SHP77 treated with DMSO at 0.1 percent for 48 hours (cell line): ENCODE measurements at places on chromosomes 6 and 20.

GRCh38 chr6:117138425-117138824, 126.9 kb upstream of the VGLL2 start:
- no peak for DNase-seq

DNA sequence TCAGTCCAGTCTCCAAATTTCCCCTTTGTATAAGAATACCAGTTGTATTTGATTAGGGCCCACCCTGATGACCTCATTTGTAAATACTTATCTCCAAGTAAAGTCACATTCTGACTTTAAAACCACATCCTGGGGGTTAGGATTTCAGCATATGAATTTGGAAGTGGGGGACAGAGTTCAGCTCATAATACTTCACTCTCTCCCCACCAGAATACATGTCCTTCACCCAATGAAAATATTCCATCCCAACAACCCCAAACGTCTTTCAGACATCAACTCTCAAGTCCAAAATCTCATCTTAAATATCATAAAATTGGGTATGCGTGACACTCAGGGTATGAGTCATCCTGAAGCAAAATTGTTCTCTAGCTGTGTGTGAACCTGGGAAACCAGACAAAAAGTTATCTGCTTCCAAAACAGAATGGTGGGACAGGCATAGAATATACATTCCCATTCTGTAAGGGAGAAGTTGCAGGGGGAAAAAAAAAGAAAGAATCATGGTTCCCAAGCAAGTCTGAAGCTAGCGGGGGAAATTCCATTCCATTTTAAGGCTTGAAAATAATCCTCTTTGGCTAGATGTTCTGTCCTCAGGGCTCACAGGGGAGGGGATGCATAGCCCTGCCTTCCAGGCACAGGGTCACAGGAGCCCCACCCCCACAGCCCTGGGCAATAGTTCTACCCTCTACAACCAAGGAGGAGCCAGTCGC, 113.9 kb downstream of the ADAT2 start:
- DNase-seq = no peak

- no peak for DNase-seq
Measured at GRCh38 chr6:167130712-167131684, 8.1 kb downstream of the CCR6 start.

DNA sequence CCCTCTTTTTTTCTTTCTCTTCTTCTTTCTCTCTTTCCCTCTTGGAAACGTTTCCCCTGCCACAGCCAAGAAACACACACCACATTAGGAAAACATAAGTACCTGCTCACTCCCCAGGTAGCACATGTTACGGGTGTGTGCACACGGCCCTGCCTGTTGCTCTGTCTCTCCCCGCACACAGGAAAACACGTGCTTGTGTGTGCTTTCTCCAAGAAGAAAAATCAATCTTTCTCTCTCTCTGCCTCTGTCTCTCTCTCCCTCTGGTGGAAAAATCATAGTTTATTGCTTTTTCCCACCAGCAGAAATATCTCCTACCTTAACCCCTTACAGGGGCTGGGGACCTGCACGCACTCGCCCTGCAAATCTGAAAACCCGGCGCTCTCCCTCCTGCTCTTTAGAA, 102.3 kb downstream of the EDN3 start:
- no peak for DNase-seq

DNA sequence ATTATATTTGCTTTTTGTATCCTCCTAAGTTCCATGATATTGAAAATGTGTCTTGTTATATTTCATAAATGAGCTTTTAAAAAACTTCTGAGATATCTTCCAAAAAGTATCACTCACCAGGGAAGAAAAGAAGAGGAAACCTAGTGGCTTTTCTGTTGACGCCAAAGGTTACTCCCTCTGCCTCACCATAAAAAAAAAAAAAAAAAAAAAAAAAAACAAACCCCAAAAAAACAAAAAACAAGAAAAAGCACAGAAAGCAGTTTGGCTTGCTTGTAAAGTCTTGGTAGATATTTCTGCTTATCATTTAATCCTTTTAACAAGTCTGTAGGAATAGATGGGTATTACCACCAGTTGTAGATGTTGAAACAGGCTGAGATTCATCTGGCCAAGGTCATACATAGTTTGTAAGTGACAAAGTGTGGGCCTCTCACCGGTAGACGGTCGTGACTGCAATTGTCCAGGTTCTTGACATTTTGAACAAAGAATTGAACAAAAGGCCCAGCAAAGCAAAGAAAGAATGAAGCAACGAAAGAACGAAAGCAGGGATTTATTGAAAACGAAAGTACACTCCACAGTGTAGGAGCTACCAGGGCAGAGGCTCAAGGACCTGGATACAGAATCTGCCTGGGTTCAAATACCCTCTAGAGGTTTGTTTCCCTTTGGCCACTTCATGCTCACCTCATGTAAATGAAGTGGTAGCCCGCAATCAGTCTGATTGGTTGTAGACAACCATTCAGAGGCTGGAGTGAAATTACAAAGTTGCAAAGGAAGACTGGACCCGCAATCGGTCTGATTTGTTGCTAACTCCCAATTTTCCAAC, 11.6 kb upstream of the ELOVL5 start:
- peak; percentile 61 for DNase-seq

DNA sequence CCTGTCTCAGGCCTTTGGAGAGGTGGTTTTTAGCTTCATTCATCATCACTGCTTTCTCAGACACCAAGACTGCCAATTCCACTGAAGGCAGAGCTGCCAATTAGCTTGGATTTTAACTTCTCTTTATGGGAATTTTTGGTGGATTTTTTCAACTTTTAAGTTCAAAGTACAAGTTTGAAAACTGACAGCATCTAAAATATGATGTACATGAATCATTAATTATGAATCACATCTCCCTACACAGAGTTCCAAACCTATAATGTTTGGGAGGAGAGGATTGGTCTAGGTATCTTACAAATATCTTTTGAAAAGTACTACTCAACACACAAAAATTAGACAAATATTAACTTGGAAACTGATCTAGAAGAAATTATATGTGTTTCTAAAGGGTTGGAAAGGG, 25.5 kb downstream of the CNKSR3 start:
- no peak for DNase-seq

DNA sequence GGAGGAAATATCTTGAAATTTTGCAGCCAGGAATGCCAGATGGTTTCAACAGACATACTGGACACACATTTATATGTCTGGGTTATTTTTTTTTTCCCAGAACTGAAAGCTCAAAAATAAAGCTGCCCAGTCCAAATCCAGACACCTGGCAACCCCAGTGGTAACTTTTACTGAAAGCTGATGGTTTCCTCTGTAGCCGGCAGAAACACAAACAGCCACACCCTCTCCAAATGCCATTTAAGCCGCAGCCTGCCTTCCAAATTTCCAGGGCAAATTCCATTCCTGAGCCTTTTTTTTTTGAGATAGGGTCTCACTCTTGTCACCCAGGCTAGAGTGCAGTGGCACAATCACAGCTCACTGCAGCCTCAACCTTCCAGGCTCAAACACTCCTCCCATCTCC, 6.5 kb upstream of the PREX1 start:
- DNase-seq = no peak

DNA sequence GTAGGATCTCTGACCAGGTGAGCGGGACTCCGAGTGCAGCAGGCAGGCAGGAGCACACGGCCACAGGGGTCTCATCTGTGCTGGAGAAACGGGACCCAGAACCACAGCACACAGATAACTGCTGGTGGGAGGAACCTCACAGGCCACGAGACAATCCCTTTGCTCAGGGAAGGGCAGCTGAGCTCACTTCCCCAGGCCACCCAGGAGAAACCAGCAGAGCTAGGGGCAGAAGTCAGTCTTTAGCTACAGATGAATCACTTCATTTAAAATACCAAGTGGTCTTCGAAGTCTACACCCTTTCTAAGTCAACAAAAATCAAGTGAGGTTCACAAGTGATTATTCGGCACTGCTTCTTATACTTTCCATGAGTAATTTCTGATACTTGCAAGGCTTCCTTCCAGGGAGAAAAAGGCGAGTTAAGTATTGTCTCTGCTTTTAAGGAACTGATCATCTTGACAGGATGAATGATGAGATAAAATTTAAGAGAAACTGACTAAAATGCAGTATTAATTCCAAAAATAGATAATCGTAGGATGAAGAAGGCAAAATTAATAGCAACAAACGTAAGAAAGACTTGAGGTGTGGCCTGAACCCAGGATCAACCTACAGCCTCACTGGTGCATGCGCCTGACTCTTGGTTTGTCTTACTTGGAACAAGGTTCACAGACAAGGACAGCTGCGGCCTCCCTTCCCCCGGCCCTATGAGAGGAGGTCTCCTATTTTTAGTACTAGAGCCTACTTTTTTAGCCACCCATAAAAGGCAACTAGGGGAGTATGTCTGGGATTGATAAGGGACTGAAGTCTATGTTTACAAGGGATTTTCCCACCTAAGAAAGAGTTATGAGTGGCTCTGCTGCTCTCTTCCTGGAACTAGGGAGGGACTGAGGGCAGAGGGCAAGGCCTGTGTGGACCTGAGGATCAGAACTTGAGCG, 233.6 kb downstream of the TTLL2 start:
- DNase-seq = no peak

DNA sequence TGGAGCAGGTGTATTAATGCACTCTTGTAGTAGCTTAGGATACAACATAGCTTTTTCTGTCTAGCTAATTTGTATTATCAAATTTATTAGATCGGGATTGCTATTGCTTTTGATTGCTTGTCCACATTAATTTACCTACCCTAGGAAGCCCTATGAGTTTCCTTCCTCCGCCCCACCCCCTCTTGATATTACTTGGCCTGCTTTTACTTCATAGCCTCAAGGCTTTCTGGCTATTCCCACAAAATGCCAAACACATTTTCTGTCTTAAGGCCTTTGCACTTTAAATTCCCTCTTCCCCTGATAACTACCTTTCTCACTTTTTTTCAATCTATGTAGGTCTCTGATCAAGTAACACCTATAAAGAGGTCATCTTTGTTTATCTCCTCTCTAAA, 99.1 kb upstream of the PRSS16 start:
- no peak for DNase-seq

DNA sequence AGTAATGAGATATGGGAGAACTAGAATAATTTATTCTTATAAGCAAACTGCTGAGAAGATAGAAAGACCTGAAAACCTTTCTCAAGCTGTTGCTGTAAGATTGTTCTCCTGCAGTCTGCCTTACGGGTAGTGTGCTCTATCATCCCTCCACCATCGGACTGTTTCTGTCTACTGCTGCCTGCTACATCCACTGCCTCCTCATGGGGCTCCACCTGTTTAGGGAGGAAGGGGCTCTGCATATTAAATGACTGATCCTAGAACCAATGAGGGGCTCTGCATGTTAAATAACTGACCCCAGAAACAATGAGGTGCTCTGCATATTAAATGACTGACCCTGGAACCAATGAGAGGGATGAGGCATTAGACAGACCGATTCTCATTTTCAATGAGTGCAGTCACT, 654.6 kb downstream of the KIF16B start:
- no peak for DNase-seq

- DNase-seq = no peak
Measured at GRCh38 chr6:30019819-30020218, 41.2 kb upstream of the POLR1H start.

DNA sequence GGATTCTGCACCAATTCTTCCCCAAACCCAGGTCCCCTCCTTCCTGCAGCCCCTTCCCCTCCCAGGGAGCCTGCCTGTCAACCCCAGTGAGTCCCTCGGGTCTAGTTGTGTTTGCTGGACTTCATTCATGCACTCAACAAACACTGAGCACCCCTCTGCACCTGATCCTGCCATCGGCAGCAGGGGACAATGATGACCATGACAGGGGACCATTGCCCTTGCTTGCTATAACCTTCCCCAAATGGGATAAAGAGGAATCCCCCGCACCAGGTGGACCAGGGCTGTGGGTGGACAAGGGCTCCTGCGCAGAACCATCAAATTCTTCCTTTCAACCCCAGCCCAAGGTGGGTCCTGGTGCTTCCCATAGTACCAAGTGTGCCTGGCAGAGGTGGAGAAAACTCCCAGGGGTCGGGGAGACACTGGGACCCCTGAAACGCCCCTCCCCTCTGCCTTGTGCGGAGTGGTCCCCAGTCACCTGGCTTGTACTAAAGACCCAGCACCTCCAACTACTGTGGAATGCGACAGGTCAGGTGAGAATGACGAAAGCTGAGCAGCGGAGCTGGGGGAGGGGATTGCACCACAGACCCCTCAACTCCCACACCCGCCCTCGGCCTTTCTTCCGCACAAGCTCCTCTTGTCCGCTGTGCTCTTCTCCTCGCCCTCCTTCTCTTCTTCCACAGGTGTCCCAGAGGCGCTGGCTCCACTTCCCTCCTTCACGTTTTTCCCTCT, 119.9 kb upstream of the ZNF217 start:
- DNase-seq = no peak

DNA sequence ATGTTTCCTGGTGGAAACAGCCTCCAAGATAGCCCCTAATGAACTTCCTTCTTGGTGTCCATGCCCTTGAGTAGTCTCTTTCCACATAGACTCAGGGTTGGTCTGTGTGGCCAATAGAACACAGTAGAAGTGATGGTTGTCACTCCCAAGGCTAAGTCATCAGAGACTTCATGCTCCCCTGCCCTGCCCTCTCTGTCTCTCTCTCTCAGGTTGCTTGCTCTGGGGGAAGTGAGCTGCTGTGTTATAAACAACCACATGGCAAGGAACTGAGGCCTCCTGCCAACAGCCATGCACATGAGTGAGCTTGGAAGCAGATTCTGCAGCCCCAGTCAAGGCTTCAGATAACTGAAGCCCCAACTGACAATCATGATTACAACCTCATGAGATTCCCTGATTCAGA, 85.3 kb upstream of the SLC22A16 start:
- DNase-seq = no peak

GRCh38 chr6:148747471-148748165, 788 bp downstream of the UST start:
- DNase-seq = no peak

GRCh38 chr6:157172830-157173536, 150.3 kb downstream of the TMEM242 start:
- no peak for DNase-seq

GRCh38 chr20:2259731-2260130, 36.1 kb upstream of the TGM3 start:
- no peak for DNase-seq
